ENCODE measurements at places on chromosomes 6 and 20.

DNA sequence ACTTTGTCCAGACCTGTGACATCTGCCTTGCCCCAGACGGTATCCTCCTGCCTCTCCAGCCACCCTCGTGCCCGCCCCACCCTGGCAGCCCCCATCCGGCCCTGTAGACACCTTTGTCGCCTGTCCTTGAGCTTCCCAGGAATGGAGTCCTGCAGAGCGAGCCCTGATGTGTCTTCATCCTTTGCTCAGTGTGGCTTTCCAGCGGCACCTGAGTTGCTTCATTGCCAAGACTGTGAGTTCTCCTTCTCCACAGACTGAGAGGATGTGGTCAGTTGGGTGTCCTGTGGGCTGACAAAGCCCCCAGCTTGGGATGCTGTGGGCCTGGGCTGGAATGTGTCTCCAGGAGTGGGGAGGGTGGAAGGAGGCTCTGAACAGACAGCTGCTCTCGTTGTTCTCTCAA is 1.7 kb upstream of the CST4 start:
- DNase-seq, result no peak

DNA sequence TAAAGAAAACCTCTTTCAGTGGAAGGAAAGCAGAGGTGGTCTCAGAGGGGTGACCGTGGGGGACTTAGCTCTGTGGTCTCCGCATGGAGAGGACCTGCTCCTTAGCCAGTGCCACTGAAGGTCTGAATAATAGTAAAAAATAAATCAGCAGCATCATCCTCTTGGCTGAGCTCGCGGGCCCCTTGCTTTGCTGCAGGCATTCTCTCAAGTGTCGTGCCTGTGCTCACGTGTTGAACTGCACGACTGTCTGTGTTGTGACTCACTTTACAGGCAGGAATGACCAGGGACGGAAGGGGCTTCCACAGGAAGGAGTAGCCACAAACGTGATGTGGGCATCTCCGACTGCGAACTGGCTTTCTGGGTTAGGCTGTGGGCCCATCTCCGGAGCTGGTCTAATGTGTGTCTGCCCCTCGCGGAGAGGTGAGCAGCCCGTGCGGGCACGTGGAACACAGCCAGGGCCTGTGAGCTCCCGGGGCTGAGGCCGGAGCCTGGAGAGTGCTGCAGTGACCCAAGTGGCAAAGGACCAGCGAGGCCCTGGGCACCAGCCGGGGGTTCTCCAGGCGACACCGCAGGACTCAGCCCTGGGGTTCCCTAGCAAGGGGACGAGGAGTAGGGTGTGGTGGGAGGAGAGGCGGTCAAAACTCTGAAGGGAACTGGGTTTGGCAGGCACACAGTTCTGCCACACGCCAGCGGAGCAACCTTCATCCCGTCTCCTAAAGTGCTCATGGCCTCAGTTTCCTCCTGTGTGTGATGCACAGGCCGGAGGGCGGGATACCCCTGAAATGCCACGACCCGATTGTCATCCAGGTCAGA is 89.2 kb downstream of the RAMACL start:
- DNase-seq, result no peak

GRCh38 chr20:57108218-57108617 is 158.2 kb downstream of the BMP7 start:
- DNase-seq, result no peak

GRCh38 chr20:31835977-31836852 is 9.2 kb downstream of the FOXS1 start:
- peak; percentile 44 for DNase-seq

DNA sequence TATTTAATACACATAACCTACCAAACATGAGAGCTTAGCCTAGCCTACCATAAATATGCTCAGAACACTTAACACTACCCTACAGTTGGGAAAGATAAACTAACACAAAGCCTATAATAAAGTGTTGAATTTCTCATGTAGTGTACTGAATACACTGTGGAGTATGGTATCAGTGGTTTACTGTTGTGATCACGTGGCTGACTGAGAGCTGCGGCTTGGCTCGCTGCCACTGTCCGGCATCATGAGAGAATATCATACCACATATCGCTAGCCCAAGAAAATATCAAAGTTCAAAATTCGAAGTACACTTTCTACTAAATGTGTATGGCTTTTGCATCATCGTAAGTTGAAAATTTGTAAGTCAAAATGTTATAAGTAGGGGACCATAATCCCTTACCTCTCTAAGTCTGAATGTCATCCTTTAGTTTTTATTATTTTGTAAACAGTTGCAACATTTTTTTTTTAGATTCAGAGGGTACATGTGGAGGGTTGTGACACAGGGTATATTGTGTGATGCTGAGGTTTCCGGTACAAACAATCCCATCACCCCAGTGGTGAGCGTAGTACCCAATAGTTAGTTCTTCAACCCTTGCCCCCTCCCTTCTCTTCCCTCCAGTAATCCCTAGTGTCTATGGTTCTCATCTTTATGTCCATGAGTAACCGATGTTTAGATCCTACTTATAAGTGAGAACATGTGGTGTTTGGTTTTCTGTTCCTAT is 14.6 kb upstream of the TAAR1 start:
- DNase-seq, result no peak

DNA sequence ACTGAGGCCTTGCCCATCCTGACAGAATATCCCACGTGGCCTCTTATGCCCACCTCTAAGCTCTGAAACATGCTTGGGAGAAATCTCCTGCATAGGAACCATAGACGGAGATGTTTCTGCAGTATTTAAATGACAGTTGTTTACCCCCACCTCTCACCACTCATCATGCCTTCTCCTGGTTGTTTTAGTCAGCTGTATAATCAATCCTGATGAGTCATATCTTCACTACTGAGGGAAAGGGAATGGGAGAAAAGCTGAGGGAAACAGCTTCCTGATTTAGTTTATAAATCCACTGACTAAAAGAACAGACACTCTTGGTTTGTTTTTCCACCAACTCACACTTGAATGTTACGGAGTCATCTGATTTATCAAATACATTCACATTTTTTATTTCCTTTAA is 113.2 kb upstream of the TENT5A start:
- DNase-seq, result no peak

GRCh38 chr6:144417681-144418080 is 132.5 kb downstream of the UTRN start:
- DNase-seq, result no peak

DNA sequence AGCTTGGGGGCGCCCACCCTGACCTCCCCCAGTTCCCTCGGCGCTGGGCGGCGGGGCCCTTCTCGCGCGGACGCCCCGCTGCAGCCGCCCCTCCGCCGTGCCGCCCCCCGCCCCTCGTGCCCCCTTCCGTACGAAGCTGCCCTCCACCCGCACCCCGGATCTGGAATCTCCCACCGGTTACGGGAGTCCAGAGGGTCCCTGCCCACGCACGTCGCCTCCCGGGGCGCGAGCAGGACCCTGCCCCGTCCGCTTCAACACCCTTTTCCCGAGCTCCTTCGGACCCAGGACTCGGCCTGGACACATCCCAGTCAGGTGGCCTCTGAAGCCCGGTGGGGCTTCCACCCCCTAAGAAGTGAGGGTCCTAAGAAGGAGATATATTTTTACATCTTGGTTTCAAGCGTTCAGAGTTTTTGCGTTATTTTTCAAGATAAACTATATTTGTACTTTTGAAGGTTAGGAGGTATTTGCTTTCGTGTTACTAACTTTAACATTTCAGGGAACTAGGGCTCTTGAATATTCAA is 506 bp downstream of the ARFGAP1 start:
- DNase-seq, result no peak

GRCh38 chr6:77987035-77987384 is 334.2 kb downstream of the MEI4 start:
- DNase-seq, result no peak

DNA sequence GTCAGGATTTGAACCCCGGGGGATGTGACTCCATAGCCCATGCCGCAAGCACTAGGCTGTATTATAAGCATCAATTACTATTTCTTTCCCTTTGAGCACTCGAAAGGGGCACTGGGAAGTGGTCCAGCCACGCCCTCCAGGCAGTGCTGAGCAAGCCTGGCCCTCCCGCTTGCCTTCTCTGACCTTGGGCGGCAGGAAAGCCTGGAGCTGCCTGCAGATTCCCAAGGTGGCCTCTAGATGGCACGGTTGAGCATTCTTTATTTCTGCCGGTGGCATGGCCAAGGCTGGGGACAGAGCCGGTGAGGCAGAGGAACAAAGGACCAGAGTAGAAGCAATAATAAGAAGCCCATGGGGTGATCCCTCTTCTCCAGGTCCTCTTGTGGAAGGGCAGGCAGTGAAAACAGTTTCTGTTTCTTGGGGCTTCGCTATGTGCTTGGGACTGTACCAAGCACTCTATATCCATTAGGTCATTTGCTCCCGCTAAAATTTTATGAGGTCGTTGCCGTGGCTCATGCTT is 32.0 kb downstream of the ARHGAP40 start:
- no peak for DNase-seq

DNA sequence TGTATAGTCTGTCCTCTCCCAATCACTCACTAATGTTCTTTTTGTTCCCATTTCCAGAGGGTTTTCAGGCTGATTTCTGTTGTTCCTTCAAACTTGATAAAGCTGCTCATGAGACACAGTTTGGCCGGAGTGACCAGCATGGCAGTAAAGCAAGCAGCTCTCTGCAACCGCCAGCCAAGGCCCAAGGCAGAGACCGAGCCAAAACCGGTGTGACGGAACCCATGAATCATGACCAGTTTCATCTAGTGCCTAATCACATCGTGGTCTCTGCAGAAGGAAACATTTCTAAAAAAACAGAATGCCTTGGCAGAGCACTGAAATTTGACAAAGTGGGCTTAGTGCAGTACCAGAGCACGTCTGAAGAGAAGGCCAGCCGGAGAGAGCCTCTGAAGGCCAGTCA is 14.8 kb upstream of the RPL7L1 start:
- DNase-seq, result no peak

GRCh38 chr20:35606127-35606526 is 9.5 kb upstream of the SPAG4 start:
- DNase-seq, result no peak

Measured in nucleus accumbens (tissue), 56 donors.